ENCODE measurements at places on chromosomes 7 and 10.

GRCh38 chr10:88893611-88894010 lies 13.6 kb downstream of the STAMBPL1 start:
- DNase-seq = no peak

DNA sequence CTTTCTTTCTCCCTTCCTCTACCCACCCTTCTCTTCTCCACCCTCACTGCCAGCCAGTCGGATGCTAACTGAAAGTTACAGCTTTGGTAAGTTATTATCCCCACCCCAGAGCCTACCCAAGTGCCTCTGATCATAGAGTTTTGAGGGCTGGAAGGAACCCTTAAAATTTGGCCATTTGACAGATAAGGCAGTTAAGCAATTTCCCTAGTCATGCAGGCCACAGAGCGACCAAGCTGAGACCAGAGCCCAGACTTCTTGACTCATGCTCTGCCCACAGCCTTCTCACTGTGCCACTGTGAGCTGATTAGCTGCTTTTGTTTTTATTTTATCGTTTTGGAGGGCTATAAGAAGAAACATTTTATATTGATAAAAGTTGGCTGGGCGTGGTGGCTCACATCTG lies 17.2 kb downstream of the SAP25 start:
- no peak for DNase-seq

DNA sequence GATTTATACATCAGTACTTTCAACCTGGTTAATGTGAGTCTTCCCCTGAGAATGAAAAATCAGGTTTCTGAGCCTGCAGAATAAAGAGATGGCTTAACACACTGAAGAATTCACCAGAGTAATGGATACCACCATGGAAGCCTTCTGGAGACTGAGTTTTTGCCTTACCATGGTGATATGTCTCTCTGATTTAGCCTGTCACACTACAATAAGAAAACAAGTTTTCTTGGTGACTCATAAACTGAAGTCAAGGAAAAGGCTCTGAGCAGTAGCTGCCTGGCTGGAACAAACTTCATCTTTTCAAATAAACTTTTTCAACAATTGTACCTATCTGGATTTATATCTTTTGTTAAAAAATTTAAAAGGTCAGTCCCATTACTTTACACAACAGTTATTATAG lies 229.0 kb downstream of the PRPF18 start:
- no peak for DNase-seq

GRCh38 chr10:121128164-121128563 lies 277.0 kb downstream of the WDR11 start:
- DNase-seq = no peak

GRCh38 chr10:113086282-113086681 lies 136.2 kb downstream of the TCF7L2 start:
- DNase-seq = no peak

GRCh38 chr10:48274636-48275035 lies at the start of gene FRMPD2:
Gene FRMPD2, minus strand, starts transcription at chr10:48274696. Its CDS starts 129 bp downstream, at chr10:48274567.
- no peak for DNase-seq

DNA sequence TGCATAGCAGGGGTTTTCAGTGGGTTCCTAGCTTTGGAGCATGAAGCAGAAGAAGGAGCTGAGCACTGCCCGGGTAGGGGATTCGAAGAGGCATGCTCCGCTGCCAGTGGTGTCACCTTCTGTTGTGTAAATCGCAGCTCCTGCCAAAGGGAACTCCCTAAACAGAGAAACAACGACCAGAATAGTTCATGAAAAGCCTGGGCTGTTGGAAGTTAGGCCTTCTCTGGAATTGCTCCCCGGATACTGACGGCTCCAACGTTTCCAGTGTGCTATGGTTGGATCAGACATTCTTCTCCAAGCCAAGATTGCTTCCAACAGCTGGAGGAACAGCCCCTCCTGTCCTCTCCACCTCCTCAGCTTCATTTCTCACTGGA lies 546.0 kb upstream of the FZD8 start:
- no peak for DNase-seq

DNA sequence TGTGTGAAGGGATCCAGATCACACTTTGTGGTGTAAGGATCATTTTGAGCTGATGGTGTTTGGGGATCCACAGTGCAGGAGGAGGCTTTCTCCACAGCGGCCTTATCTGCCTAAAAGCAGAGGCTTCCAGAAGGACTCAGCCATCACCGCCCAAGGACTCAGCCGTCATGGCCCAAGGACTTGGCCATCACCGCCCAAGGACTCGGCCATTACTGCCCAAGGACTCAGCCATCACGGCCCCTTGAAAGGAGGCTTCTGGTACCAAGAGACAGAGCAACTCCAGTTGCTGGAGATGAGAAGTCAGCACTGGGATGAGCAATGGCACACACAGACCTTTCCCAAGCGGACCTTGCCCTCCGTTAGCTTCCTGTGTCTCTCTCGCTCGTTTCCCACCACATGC lies 6.0 kb upstream of the CFAP46 start:
- DNase-seq = no peak

DNA sequence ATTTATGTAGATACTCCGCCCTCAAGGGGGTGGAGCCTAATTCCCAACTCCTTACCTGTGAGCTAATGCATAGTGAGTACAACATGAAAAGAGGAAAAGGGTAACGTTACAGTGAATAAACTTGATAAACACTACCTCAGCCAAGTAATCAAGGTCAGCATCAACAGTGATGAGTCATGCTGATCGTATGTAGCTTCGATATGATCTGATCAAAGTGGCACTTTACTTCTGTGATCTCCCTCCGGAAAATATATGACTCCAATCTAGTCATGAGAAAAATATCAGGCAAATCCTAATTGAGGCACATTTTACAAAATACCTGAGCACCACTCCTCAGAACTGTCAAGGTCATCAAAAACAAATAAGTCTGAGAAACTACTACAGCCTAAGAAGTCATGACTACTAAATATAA lies 70.4 kb downstream of the VTI1A start:
- no peak for DNase-seq

DNA sequence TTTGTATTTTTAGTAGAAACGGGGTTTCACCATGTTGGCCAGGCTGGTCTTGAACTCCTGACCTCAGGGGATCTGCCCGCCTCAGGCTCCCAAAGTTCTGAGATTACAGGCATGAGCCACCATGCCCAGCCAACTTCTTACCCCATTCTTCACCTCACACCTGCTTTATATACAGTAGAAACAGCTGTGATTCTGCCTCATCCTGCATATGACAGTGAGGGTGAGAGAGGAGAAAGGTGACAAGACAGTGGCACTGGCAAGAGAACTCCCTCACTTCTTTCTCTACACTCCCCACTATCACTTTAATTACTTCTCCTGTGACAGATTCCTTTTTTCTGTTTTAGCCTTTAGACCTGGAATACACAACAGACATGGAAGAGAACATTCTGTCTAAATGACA lies 61.8 kb upstream of the CAPZA2 start:
- DNase-seq = no peak

DNA sequence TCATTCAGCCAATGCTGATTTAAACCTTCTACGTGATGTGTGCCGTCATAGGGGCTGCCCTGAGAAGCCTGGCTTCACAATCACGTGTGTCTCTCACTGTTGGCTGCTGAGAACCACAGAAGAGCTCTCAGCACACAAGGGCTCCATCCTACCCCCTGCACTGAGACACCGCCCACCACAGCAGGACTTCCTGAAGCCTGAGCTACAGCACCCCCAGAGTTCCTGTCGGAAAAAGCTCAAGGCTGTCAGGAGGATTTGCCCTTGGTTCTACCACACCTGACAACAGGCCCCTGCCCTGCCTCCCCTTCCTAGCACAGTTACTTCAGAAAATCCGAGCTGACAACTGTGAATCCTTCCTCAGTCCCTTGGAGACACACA lies 191.9 kb downstream of the MAD1L1 start:
- no peak for DNase-seq

- no peak for DNase-seq
These were observed 584.9 kb downstream of the TNS3 start for GRCh38 chr7:46996972-46997371.

GRCh38 chr7:42100156-42100508 lies 136.9 kb downstream of the GLI3 start:
- DNase-seq = no peak

GRCh38 chr10:33258967-33259366 lies 75.5 kb downstream of the NRP1 start:
- DNase-seq = no peak

- no peak for DNase-seq
These were observed 895 bp downstream of the VSTM2A start for GRCh38 chr7:54543051-54543488.
